ENCODE measurements at places on chromosomes 16 and 17.

DNA sequence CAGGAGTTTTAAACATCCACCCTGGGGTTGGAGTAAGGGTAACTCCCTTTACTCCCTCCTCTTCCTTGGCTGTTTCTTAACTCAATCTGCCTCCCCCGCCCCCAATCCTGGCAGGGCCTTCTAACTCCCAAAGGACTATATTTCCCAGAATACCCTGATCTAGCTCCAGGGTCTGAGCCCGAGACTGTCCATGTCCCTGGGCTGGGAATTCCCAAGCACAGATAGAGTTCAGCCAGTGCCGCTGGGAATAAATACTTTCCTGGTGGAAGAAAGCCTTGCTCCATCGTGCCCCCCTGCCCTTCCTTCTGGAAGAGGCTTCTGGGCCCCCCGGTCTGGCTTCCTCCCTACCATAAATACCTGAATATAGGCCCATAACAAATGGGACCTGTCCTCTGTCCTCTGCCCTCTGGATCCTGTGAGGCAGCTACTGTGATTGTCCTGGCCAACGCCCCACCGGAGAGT, 10.2 kb downstream of the BAHCC1 start:
- no peak for DNase-seq

- DNase-seq: no peak
These were observed 10.1 kb downstream of the HDAC5 start for GRCh38 chr17:44113382-44113781.

- no peak for DNase-seq
These were observed 5.0 kb downstream of the RPL3L start for GRCh38 chr16:1949507-1949906.

- no peak for DNase-seq
These were observed 469.5 kb upstream of the RBFOX1 start for GRCh38 chr16:6863135-6863534.

Data from caudate nucleus (tissue), 63 donors.